ENCODE measurements at places on chromosomes 12 and 14.

- DNase-seq = no peak
Measured at GRCh38 chr12:31768046-31768445, 39.2 kb upstream of the AMN1 start.

- no peak for DNase-seq
Measured at GRCh38 chr12:3821441-3821840, 51.8 kb downstream of the PARP11 start.

DNA sequence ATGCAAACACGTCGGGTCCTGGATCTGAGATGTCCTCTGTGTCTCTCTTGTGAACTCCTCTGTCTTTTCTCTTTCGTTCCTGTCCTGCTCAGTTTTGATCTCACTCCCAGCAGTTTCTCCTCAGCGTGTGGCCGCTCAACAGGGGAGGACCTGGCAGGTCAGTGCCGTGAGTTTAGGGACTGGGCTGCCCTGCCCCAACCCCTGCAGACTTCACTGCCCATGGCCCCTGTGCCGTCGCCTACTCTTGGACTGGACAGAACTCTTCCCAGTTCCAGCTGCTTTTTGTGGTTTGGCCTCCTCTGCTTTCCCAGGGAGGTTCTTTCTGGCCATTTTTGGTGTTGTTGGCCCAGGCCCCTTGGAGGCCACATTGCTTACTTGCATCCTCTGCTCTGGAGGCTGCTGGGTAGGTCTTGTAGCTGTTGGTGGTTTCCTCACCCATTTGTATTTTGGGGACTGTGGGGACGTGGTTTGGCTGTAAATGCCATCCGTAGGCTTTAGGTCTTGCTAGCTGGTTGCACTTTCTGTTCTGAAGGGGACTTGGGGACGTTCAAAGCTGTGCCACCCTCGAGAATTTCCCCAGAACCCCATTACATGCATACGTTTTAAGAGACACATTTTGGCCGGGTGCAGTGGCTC lies 20.0 kb upstream of the DNAH10 start:
- no peak for DNase-seq

DNA sequence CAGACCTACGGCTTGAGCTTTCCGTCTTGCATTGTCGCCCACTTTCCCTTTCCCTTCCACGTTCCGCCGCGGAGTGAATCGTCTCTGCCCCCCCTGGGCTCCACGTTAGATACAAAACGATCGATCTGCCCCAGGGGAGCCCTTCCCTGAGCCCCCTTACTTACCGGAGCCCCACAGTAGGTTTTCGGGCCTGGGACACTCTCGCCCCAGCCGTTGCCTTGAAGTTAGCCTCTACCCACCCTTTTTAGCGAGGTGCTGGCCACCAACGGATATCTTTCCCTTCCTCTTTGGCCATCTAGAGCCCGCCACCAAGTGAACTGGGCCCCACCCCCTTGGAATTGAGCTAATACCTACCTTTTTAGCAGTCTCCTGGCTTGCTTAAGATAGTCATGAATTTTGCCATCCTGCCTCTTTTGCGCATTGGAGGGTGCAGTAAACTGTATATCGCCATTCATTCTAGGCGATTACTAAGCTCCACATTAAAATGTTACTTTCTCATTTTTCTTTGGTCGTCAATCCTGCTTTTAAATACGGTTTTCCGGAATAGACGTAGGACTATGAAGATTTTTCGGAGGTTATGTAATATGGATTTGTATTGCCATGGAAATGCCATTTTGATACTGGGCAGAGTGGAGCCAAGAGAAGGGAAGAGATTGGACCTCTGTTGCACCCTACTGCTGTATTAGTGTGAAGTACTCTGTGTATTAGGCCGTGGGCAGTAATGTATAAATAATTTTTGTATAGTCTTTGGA lies 764 bp downstream of the RBM25 start:
- DNase-seq = no peak

GRCh38 chr14:56900726-56901125 lies 90.4 kb upstream of the OTX2 start:
- DNase-seq = no peak
